Muscle of arm (tissue), 14 donors: ENCODE measurements at places on chromosomes 7 and 10.

GRCh38 chr7:81231301-81231838 is 312.5 kb upstream of the SEMA3C start:
- DNase-seq, result peak; percentile 70

- DNase-seq, result peak; percentile 86
Observed at GRCh38 chr7:94395141-94396036, 694 bp downstream of the COL1A2 start.

DNA sequence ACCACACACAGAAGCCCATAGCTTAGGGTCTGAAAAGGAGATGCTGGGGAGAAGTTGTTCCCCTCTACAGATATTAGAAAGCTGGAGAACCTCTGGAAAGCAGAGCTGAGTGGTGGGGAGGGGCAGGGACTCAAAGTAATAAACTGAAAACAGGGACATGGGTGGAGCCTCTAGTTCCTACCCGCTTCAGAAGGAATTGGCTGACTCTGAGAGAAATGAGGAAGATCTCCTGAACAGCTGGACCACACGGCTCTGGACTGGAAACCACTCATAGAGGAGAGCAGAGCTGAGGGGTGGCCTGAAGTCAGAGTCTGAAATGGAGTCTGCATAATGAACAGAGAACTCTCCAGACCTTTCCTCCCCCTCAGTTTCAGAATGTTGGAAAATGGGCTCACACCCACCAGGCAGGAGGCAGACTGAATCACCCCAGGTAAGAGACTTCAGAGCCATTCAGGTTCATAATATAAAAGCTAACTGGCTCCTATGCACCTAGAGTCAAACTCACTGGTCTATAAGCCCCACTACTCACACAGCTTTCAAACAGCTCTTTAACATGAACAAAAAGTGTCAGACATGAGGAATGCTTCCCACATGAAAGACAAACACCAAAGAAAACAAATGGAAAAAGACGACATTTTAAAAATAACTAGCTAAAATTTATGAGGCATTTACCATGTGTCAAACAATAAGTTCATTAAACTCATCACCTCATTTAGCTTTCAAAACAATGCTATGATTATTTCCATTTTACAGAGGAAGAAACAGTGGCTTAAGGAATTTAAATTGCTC is 68.1 kb downstream of the RNF216 start:
- no peak for DNase-seq

GRCh38 chr7:153607354-153607753 is 444.8 kb upstream of the DPP6 start:
- no peak for DNase-seq

DNA sequence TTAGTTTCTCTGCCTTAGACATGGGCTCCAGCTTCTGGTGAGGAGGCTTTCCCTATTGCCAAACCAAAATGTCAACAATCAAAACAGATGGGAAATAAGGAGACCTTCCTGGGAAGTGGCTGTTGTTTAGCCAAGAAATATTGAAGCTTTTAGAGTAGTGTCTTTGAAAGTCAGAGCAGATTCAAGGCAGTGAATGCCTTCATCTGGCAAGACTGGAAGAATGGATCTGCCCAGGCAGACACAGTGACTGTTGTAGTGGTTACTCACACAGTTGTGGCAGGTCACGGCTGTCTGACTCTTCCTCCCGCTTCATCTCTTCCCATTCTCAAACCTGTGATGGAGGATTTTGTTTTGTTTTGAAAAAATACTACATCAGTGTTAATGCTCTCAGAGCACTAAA is 154.1 kb upstream of the ADO start:
- no peak for DNase-seq
